ENCODE measurements at places on chromosomes 5 and 9.

DNA sequence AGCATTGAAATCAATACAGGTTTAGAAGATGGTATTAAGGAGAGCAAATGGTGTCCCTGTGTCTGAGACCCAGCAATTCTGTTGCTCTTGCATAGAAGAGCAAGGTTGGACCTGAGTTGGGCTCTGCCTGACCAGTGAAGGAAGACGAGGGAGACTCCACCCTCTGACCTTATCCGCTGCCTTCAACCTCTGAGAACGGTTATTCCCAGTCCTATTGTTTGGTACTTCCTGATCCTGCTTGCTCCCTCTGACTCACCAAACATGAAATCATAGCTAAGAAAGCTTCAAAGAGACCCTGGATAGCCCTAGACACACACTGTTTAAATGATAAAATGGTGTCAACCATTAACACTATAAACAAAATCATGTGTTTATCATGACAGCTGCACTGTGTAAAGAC lies 218.5 kb downstream of the PLK2 start:
- DNase-seq = no peak

DNA sequence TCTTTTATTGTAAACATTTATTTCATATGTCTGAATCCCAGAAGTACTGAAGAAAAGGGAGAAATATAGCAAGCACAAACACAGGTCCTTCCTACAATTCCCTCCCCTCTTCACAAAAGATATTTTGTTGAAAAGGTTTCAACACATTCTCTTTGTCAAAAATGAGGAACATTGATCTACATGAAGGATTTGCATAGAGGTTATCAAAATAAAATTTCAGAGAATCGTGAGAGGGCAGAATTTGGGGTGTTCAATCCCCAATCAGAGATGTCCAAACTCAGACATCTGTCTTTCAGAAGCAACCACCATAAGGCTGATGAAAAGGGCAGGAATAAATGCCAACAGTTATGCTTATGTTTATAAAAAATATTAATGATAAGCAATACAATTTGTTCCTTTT lies 69.2 kb downstream of the MARCHF3 start:
- no peak for DNase-seq

DNA sequence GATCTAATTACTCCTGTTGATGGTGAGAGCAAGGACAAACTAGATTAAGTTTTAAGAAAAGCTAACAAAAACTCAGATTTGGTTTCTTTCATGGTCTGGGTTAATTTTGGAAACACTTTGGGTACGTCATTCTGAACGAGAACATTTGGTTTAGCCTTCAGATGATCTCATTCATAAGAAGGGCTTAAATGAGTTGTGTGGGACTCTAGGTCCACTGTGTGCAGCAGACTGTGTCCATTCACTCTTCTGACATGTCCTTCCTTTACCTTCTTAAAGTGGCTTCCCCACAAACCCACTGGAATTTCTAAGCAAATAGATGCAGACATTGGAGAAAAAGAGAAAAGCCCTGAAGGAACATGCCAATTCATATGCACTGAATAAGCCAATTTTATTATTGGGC lies 96.8 kb downstream of the FBXO4 start:
- no peak for DNase-seq

GRCh38 chr9:113178087-113178486 lies 27.3 kb downstream of the SLC31A2 start:
- DNase-seq = peak; percentile 20

DNA sequence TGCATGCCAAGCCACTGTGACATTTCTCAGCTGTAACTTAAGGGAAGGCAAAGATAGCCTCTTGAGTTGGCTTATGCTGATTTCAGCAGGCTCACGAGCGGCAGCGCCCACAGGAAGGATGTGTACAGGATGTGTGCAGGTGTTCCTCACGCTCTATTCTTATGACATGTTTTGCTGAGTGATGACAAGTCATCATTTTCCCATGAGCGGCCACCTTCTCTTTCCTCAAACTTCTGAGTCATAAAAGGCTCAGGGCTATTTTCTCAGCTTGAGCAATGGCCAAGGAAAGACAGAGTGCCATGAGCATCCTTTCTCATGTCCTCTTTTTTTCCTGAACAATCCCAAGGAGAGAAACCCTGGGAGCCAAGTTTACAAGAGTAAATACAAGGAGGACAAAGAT lies 365.9 kb downstream of the PLK2 start:
- DNase-seq = peak; percentile 28

DNA sequence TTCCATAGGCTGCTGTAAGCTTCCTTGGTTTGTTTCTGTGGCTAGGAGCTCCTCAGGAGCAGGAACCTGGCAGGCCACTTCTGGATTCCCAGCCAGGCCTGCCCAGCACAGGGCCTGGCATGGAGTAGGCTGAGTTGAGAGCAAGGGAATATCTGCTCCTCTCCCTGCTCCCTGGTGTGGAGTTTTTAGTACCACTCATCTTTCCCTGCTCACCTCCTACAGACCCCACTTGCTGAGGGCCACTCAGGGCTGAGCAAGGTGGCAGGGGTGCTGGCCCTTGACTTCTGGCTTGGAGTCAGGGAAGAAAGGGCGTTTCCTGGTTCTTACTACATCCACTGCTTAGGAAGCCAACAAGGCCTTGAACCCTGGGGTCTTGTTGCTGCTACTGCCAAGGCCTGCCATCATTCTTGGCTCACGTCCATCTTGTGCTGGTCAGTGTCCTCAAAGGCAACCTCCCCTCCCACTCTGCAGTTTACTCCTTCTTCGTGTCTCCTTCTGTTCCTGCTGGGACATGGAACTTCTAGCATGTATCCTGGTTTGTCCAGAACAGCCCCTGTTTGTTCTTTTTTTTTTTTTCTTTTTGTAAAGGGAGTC lies 54.9 kb downstream of the PSD2 start:
- no peak for DNase-seq

GRCh38 chr5:137004279-137004678 lies 494.8 kb downstream of the SPOCK1 start:
- no peak for DNase-seq

DNA sequence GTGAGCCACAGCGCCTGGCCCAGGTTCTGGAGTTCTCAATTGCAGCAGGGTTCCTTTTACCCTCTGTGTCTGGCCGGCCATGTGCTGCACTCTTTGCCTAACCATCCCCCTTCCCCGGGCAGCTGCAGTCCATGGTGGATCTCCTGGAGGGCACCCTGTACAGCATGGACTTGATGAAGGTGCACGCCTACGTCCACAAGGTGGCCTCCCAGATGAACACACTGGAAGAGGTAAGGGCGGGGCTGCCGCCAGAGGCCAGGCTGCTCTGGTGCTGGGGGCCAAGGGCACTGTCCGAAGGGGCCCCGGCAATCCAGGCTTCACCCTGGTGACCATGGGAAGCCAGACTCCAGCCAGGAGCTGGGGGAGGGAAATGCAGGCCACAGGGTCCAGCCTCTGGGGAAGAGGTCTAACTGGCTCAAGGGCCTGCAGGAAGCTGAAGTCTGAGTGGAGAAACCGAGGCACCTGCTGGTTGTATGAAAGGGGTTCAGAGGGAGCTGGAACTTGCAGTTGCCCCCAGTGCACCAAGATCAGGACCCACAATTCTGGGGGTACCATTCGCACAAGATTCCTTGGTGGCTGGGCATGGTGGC lies 18.1 kb downstream of the OLFML2A start:
- no peak for DNase-seq

DNA sequence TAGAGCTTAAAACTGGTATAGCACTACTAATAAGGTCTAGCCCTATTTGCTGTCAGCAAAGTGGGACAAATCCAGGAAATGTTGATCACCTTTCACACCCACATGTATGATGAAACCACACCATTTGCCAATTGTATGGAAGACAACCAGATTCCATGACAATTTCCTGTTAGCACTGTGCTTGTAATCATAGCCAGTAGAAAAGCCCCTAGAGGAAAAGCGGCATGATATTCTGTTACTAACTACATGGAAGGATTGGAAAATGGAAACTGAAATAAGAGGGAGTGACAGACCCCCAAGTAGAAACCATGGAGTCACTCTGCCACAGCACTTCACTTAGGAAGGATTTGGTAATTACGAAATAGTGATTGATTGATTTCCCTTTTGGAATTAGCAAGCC lies 923 bp downstream of the SPATA6L start:
- DNase-seq = no peak

DNA sequence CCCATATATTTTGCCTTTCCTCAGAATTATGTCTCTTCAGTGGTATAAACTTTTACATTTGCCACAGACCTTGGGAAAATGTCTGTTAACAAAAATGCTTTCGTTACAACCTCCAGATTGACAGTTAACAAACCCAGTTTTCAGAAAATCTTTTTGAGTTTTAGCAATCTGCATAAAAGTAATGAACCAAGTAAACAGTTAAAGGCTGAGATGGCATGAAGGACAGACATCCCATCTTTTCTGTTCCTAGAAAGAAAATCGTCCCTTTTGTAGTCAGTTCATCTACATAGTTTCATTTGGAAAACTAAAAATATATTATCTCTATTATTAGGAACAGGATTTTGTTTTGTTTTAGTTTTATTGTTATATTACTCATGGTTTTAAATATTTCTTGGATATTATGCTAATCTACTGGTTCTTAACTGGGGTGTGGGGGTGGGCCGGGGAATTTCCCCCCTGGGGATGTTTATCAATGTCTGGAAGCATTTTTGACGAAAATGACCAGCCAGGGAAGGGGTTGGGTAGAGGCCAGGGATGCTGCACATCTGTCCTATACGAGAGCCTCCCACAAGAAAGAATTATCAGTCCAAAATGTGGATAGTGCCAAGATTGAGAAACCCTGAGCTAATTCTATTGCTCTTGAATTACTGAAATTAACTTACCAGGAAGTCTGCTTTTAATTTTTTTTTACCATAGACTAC lies 11.9 kb downstream of the FYB1 start:
- no peak for DNase-seq

GRCh38 chr9:83199832-83200231 lies 136.9 kb upstream of the RASEF start:
- DNase-seq = no peak

GRCh38 chr5:27216367-27216950 lies 178.1 kb upstream of the CDH9 start:
- DNase-seq = no peak

DNA sequence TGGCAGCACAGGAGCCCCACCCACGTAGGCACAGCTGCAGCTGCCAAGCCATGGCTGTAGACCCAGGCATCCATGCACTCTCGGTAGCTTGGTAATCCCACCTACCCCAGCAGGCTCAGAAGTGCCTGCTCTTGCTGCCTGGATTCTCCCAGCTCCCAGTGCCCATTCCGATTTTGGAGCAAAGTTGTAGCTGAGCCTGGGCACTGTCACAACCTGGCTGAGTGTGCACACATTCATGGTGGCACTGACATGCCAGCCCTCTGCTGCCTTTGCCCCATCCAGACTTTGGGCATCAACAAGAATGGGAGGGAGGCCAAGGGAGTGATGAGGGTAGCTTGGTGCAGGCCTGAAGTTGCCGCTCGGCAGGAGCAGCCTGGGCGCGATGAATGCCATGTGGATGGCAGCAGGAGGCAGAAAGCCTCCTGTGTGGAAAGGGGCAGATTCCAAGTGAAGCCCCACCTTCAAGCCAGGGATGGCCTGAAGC lies 936.6 kb upstream of the PTPRD start:
- no peak for DNase-seq

- no peak for DNase-seq
These were observed 243.4 kb upstream of the KCNN2 start for GRCh38 chr5:114118511-114118910.

- DNase-seq = no peak
These were observed 10.6 kb downstream of the FGFR4 start for GRCh38 chr5:177097016-177097985.

GRCh38 chr5:143338658-143339366 lies 64.7 kb downstream of the NR3C1 start:
- DNase-seq = no peak

DNA sequence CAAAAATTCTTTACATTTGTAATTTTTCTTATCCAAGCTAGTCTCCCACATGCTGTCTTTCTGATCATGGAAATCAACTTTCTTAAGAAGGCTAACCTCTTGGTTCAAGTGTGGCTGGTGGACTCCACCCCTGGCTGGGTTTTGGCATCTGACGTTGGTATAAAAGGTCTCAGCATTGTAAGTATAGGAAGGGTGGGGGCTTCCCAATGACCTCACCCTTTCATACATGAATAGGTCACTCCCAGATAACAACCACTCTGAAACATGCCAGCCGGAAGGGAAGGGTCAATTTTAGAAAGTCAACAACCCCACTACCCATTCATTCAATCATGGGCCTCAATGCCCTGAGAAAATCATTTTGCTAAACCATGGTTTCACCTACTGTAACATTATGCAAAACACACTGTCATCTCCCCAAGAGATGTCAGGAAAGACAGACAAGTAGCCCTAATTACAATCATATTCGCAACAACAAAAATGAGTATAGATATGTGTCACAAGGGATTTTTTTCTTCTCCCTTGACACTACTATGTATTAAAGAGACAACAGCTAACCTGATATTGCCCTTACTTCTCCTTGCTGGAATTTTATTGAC lies 31.9 kb upstream of the PCSK5 start:
- DNase-seq = no peak

GRCh38 chr9:97959585-97959984 lies 21.6 kb upstream of the HEMGN start:
- no peak for DNase-seq

- no peak for DNase-seq
These were observed 1.4 kb upstream of the SPATA6L start for GRCh38 chr9:4667681-4668080.

DNA sequence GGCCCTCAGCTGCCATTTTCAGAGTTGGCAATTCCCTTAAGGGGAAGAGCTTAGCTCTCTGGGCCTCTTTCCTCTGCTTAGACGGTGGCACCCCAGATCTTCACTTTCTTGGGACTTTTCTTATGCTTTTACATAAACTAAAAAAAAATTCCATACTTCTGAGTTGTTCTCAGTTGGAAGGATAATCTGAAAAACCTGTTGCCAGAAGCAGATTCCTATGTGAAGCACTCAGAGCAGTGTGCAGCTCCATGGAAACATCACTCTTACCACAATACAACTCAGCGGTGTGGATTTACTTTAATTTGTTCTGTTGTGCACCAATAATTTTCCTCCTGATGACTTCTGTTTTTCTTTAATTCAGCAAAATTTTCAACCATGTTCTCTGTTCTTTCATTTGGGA lies 44.1 kb upstream of the MROH2B start:
- DNase-seq = no peak

DNA sequence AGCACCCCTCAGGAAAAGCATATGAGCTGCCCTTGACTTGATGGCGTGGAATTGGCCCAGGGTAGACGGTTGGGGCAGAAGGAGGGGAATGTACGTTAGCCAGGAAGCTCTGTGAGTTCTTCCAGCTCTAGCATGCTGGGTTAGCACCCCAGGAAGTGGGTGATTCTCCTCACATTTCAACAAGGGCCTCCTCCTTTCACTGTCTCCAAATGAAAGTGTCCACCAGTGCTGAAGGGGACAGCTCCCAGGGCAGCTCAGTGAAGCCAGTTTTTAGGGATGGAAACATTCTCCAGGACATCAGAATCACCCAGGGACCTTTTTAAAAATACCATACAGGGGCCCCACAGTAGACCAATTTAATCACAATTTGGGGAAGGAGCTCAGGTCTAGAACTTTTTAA lies 17.2 kb upstream of the AFAP1L1 start:
- DNase-seq = no peak

DNA sequence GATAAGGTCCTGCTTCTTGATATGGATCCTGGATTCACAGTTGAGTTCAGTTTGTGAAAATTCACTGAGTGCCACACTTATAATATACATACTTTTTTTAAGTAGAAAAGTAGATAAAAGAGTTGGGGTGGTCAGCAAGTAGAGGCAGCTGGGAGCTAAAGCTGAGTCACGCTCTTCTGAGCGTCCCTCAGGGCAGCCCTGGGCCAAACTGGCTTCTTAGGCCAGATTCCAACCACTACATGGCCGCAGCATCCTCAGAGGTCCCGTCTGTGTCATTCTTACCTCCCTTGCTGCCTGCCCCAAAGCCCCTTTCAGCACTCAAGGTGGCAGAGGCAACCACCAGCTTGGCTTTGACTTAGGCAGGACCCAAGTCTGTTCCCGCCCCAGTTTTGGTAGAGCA lies 123.3 kb upstream of the TBC1D2 start:
- DNase-seq = no peak
